ENCODE measurements at places on chromosomes 2 and 18.
A peak's percentile ranks its signal among the peaks of the same experiment; 100 is the strongest.

DNA sequence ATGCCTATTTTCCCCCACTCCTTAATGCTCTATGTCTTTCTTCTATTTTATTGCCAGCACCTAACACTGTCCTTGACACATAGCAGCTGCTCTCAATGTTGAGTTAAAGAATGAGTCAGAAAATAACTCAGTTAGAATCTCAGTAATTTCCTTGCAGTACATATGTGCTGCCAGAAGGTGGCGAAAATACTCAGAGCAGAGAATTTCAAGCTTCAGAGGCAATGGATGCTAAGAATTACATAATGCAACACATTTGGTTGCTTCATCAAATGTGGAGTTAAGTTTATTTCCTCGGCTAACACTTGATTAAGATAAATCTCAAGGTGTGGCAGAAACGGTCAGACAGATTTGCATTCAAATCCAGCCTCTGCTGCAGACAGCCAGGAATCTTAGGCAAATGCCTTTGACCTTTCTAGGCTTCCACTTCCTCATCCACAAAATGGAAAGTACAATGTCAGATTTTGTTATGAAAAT, 105.6 kb downstream of the VSNL1 start:
- no peak for DNase-seq

DNA sequence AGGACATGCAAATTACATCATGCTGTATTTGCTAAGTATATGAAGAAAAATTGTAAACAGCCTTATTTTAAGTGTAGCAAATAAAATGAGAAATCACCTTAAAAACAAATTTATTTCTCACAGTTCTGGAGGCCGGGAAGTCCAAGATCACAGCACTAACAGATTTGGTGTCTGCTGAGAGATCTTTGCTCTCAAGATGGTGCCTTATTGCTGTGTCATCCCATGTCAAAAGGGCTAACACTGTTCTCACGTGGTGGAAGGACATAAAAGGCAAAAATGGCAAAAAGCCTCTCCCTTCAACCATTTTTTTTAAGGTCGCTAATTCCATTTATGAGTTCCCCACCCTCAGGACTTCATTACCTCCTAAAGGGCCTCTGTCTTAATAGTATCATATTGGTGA, 12.1 kb downstream of the XRCC5 start:
- no peak for DNase-seq

DNA sequence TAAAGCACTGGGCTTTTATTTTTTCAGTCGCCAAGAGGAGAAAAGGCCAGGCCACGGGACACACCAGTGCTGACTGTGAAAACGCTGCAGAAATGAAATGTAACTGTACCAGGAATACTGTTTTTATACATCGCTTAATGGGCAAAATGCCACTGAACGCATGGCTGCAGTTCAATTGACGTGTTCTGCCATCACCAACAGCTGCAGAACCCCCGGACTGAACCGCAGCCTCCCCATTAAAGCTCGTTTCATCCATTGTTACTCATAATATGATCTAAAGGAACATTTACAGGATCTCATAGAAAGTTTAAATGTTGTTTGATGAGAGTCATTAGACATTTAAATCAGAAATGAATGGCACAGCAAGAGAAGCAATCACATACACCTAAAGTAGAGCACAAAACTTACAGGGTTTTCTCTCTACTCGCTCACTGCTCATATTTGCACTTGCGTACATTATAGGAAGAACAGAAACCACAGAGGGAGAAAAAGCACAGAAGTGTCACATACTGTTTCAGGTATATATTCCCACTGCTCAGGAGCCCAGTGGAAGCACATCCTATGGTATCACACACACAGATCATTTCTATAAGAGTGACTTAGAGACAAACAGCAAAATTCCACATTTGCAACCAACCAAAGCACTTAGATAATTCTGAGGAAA, 35.3 kb downstream of the TCF4 start:
- DNase-seq = no peak

DNA sequence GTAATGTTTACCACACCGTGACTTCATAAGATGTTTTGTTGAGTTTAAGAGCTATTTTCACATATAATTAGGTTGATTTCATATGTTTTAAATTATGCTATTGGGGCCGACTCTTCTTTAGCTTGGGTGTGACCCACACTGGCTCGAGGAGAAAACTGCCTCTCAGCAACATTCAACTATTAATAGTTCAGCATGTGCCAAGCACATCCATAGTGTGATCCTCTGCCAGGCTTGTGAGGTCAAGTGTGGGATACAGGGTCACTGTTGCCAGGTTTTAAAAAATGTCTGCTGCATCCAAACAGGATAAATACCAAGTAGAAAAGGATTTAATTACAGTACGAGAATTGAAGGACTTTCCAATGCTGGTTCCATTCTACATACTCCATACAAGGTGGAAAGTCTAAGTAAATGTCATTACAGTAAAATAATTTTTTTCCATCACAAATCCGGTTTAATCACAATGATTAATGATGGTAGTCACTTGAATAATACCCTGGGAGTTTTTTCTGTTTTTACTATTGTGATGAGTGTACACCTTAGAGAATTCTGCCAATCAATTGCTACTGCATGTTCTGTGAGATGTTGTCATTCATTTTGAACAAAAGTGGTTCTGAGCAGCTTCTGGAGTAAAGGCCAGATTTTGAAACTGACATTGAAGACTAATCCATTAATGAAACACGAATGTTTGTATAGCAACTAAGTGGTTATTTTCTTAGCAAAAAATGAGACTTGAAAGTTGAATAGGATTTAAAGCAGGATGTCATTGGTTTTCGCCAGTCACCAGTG, 84.5 kb downstream of the ABI2 start:
- no peak for DNase-seq

GRCh38 chr2:132538331-132538855, 121.8 kb downstream of the GPR39 start:
- DNase-seq = no peak

DNA sequence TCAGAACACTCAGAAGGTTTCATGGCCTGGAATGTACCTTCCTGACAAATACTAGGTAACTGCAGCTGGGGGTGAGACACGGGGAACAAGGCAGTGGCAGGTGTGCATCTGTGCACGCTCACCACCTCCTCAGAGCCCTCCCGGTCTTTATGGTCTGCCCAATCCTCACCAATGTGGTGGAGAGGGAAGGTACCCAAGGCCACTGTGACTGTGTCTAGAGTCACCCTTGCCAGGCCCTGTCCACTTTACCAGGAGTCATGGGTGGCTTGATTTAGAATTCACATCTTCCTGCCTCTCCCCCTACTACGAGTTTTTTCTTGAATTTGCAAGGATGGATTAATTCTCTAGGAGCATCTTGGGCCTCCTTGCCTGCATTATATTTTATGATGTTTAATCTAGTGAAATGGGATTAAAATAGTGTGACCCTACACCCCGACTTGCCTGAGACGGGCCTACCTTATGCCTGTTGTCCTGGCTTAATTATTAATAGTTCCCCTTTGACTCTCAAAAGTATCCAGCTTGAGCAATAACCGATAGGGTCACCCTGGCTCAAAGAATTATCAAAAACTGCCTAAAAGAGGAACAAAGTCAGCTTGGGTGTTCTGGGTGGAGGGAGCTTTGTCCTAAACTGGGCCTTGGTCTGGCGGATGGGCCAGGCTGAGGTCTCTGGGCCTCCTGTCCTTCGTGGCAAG, 56.5 kb downstream of the ACAA2 start:
- DNase-seq = peak; percentile 43

DNA sequence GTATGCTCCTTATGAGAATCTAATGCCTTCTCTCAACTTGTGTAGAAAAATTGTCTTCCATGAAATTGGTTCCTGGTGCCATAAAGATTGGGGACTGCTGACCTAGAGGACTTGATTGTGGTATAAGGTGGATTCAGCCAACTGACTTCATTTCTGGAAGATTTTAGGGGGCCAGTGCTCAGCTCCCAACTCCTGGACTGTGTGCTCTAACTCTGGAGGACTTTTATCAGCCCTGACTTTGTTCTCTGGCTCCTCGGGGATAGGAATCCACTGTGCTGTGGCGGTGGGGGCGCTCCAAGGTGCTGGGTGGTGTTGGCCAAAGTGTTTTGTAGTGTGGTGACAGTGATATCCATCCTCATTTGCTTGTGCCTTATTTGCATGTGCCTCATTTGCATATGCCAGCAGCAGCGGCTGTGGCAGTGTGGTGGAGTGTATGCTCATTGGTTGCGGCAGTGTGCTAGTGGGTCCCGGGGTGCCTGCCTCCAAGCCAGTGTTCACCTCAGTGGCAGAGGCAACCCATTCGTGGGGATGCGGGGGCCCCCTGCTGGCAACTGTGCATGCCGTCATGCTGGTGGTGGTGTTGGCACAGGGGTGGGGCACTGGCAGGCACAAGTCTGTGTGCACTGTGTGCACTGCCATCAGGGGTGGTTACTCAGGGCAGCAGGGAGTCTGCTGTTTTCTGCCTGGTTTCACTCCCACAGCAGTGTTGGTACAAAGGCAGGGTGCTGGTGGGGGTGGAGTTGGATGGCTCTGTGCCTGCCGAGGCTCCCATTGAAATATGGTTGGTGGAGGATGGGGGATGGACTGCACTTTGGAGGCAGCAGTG, 19.6 kb downstream of the EHBP1 start:
- DNase-seq = no peak

DNA sequence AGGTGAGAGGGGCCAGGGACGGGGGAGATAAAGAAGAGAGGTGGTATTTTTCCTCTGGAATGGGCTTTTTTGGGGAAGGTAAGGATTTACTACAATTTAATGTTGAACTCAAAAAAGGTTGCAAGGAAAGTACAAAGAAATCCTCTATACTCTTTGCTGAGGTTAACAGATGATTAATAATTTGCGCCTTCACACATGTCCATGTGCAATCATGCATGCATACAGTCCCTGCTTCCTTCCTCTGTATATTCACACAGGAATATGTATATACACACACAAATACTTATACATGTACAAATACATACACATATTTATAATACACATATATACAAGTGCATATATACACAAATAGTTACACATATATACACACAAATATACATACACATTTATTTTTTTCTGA, 193.4 kb downstream of the NBAS start:
- DNase-seq = no peak

DNA sequence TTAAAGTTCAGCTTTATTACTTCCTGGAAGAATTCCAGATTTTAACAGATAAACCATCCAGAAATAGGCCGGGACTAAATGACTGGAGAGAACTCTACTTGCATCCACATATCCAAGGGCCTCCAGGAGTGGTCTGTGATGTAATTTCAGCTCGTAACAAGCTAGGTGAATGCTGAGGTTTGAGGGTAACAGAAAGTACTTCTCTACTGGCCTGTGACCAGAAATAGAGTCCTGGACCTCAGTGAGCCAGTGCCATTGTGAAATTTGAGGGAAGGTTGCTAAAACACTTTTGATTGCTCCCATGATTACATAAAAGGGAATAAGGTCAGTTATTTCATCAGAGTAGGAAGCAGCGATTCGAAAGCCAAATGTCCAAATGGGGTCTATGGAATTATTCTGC, 158.1 kb downstream of the DOCK10 start:
- no peak for DNase-seq

- no peak for DNase-seq
These were observed 133.8 kb upstream of the NRXN1 start for GRCh38 chr2:51165534-51166260.

GRCh38 chr18:33744032-33744697, 166.1 kb downstream of the ASXL3 start:
- DNase-seq = no peak

DNA sequence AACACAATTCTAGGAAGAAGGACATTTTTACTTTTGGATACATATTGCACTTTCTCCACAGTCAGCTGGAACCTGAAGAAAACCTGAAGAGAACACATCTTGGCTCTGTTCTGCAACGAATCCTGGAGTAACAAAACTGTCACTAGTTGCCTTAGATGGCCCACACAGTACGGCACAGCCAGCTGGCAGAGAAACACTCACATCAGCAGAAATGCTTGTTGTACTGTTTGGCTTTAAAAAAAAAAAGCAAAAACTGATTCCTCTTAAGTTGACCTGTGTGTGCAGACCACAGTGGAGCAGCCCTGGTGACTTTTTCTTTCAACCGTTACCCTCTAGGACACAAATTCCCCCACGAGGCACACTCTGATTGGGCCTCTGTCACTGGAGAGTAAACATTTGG, 152.3 kb upstream of the TWIST2 start:
- no peak for DNase-seq

- no peak for DNase-seq
These were observed 292.0 kb downstream of the ZNF804A start for GRCh38 chr2:184890311-184890710.

All from mesenteric fat pad (tissue), 1 donor.